ENCODE measurements at places on chromosomes 1 and 21.

GRCh38 chr1:19623523-19623922 is 20.6 kb upstream of the NBL1 start:
- DNase-seq = no peak
- H3K27me3 ChIP-seq = no peaks in the 10 kb centered on the region
- H3K27ac ChIP-seq = no peak overlapping the region
- no peaks in the 10 kb centered on the region for H3K4me1 ChIP-seq

- H3K27ac ChIP-seq = no peak overlapping the region
- no peak for DNase-seq
- H3K27me3 ChIP-seq = no peaks in the 10 kb centered on the region
- H3K4me3 ChIP-seq = no peak overlapping the region
- no peaks in the 10 kb centered on the region for H3K36me3 ChIP-seq
- H3K4me1 ChIP-seq = no peaks in the 10 kb centered on the region
Observed at GRCh38 chr1:163366555-163366954, 44.8 kb downstream of the NUF2 start.

DNA sequence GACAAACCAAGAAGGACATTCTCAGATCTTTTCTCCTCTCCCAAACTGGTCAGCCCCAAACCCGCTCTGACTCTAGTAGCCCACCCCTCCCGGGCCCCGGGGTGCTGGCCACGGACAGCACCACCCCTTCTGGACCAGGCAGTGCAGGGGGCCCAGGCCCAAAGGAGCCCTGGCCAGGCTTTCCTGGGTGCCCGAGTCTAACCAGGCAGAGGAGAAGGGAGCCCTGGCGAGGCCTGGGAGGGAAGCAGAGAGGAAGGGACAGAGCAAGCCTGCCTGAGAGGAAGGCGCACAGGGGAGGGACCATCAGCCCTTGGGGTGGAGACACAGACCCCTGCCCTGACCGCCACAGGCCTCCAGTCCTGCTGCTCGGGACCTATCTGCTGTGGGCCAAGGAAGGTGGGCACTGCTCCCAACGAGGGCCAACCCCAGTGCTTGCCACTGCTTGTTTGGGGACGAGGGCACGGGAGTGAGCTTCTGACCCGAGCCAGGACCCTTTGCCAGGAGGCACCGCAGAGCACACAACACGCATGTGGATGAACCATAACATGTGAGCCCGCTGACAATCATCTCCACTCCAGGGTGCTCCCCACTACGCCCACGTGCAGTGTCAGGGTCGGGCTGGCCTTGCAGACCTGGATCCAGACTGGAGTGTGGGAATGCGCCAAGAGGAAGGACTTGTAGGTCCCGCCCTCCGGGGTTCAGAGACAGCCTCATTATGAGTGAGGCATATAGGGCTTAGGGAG is 57.6 kb downstream of the KCNAB2 start:
- H3K4me1 ChIP-seq = no peaks in the 10 kb centered on the region
- no peak for DNase-seq
- H3K4me3 ChIP-seq = no peak overlapping the region
- no peaks in the 10 kb centered on the region for H3K36me3 ChIP-seq

DNA sequence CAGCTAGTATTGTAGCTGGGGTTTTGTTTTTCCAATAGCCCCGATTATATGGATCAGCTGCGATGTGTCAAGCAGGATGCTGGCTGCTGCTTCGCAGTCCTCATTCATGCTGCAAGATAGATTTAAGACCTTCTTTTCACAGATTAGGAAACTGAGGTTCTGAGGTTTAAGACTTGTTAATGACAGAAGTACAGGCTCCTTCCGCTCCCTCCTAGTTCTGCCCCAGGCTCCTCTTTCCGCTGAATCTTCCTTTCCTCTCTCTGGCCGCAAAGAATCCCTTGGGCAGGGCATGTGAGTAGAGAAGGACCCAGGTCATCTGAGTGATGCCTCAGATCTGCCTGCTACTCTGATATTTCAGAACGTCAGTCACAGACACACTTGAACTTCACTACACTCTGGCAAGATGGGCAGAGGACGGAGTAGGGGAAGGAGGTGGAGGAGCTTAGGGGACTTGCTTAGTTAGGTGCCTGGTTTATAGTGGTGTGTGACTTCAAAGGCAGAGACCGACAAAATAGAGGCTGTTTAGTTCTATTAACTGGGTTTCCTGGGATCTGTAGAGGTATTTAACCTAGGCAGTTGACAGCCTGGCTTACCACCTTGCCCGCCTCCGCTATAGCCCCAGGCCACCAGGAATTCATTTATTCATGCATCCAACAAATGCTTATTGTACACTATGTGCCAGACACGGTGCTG is 4.2 kb downstream of the IGSF21 start:
- no peak for DNase-seq
- no peaks in the 10 kb centered on the region for H3K4me1 ChIP-seq
- H3K4me3 ChIP-seq = no peak overlapping the region

DNA sequence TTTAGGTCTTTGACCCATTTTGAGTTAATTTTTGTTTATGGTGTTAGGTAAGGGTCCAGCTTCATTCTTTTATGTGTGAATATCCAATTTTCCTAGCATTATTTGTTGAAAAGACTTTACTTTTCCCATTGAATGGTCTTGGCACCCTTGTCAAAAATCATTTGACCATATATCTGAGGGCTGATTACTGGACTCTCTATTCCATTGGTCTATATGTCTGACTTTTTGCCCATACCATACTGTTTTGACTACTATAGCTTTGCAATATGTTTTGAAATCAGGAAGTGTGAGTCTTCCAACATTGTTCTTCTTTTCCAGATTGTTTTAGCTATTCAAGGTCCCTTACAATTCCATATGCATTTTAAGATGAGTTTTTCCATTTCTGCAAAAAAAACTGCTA is 11.4 kb upstream of the CCSAP start:
- no peak overlapping the region for H3K27ac ChIP-seq
- no peaks in the 10 kb centered on the region for H3K4me1 ChIP-seq
- no peaks in the 10 kb centered on the region for H3K27me3 ChIP-seq

DNA sequence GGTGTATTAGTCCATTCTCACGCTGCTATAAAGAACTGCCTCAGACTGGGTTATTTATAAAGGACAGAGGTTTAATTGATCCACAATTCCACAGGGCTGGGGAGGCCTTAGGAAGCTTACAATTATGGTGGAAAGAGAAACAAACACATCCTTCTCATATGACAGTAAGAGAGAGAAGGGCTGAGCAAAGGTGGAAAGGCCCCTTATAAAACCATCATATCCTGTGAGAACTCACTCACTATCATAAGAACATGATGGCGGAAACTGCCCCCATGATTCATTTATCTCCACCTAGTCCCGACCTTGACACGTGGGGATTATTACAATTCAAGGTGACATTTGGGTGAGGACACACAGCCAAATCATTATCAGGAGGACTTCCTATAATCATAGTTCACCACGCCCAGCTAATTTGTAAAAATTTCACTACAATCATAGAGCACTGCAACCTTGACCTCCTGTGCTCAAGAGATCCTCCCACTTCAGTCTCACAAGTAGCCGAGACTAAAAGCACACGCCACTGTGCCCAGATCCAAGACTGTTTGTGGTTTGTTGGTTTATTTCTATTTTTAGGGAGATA is 164.9 kb downstream of the RERE start:
- H3K4me1 ChIP-seq = peaks cover 11% of the 10 kb centered on the region
- peaks cover 6% of the 10 kb centered on the region for H3K36me3 ChIP-seq
- no peak for DNase-seq
- H3K27ac ChIP-seq = no peak overlapping the region
- H3K4me3 ChIP-seq = no peak overlapping the region
- H3K27me3 ChIP-seq = no peaks in the 10 kb centered on the region

DNA sequence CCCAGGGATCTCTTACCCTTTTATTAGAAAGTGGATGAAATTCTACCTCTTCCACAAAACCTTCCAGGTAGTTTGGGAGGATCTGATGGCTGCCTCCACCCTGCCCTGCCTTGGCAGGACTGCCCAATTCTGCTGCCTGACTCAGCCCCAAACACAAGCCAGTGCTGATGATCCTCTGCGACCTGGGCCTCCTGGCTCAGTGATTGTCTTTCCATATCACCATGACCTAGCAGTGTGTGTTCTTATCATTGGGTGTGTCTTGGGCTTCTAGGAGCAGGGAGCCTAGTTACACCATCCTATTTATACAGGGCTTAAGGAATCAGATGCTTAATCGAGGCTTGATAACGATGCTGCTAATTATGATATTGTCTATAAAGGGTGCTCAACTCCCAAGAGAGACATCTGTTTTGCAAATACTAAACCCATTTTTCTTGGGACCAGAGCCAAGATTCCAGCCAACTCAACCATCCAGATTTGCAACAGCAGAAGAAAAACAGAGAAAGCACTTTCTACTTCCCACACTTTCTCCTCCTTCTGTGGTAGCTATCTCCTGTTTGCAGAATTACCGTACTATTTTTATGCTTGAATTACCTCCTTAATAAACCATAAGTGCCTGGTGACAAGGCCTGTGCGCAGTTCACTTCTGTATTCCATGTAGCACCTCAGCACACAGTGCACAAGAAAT is 36.5 kb upstream of the KIF21B start:
- no peak overlapping the region for H3K4me3 ChIP-seq
- peaks cover 4% of the 10 kb centered on the region for H3K4me1 ChIP-seq
- no peaks in the 10 kb centered on the region for H3K27me3 ChIP-seq
- DNase-seq = no peak
- H3K27ac ChIP-seq = no peak overlapping the region
- no peaks in the 10 kb centered on the region for H3K36me3 ChIP-seq

- H3K36me3 ChIP-seq = no peaks in the 10 kb centered on the region
- no peak overlapping the region for H3K4me3 ChIP-seq
- H3K4me1 ChIP-seq = no peaks in the 10 kb centered on the region
- no peak for DNase-seq
- no peaks in the 10 kb centered on the region for H3K27me3 ChIP-seq
- no peak overlapping the region for H3K27ac ChIP-seq
Observed at GRCh38 chr1:184315254-184315653, 71.6 kb upstream of the C1orf21 start.

- H3K27me3 ChIP-seq = peaks cover 8% of the 10 kb centered on the region
- no peaks in the 10 kb centered on the region for H3K36me3 ChIP-seq
- no peak for DNase-seq
- no peak overlapping the region for H3K27ac ChIP-seq
Observed at GRCh38 chr1:39727221-39727931, 11.3 kb upstream of the PPIE start.

All from Peyer's patch (tissue), 4 donors.